NCI-H345 (cell line): ENCODE measurements at places on chromosomes 12 and 14.

GRCh38 chr14:80628547-80628946, 313.0 kb downstream of the CEP128 start:
- no peak for DNase-seq

DNA sequence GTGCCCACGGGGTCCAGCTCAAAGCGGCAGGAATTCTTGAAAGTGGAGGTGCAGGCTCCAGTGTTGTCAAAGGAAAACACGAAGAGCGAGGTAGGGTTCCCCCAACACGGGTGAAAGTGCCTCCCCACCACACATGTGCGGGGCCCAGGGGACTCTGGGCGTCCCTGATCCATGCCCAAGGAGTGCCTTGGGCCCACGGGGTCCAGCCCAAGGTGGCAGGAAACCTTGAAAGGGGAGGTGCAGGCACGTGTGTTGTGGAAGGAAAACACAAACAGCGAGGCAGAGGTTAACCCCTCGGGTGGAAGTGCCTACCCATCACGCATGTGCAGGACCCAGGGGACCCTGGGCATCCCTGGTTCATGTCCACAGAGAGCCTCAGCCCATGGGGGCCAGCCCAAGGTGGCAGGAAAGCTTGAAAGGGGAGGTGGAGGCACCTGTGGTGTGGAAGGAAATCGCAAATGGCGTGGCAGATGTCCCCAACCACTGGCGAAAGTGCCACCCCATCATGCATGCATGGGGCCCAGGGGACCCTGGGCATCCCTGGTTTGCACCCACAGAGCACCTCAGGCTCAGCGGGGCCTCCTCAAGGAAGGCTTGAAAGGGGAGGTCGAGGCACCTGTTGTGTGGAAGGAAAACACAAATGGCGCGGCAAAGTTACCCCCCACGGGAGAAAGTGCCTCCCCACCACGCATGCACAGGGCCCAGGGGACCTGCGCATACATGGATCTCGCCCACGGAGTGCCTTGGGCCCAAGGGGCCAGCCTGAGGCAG, 584.6 kb downstream of the ALG10 start:
- no peak for DNase-seq

- no peak for DNase-seq
Measured at GRCh38 chr14:62956413-62956812, 88.8 kb downstream of the KCNH5 start.

DNA sequence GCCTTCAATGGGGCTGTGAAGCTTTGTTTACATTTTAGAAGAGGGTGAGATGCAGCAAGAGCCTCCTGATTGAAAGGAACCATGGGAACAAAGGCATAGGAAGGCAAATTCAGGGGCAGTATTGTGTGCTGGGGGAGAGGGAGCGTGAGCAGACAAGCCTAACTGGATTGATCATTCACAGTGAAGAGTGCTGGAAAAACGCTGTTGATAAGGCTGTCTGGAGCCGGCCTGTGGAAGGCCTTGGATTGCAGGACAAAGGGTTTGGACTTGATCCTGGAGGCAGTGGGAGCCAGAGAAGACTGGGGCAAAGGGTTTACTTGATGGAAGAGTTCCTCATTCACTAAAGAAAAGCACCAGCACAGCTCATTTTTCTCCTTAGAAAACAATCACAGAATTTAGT, 160.5 kb downstream of the PAH start:
- peak; percentile 90 for DNase-seq

- peak; percentile 73 for DNase-seq
Measured at GRCh38 chr12:85872497-85873091, 1.5 kb upstream of the NTS start.

DNA sequence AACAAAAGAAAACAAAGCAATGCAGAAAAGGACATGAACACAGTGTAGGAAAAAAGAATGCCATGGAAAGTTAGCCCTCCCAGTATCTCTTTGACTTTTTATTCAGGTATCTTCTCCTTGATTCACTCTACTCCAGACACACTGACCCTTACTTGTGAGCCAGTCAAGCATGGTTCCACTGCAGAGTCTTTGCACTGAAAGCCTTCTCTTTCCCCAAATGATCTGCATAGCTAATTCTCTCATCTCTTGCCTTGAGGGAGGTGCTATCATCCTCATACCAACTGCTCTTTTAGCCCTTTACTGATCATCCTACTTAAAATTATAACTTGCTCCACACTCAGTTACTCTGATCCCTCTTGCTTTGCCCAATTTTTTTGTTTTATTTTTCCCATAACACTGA, 101.2 kb upstream of the SLC16A7 start:
- no peak for DNase-seq

GRCh38 chr14:103698380-103699260, 16.6 kb downstream of the XRCC3 start:
- DNase-seq = peak; percentile 11

DNA sequence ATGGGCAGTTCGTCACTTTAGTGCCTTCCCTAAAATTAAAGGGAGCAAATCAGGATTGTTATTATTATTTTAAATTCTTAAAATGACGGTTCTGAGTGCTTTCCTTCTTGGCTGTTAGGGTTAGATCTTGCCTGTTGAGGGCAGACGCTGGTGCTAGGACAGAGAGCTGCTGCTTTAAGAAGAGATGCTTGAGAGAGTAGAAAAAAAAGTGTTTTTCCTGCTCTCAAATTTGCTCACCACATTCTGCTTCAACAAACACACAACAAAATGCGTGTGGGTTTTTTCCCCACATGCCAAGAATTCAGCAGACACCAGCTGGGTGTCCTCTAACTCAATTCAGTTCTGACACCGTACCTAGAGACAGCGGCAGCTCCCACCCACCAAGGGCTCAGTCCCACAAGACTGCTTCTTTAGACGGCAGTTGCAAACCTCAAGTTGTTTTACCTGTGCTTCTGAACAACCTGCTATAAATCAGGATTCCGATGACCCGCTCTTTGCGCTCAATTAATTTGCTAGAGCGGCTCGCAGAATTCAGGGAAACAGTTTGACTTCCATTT, 75.8 kb upstream of the RIN3 start:
- DNase-seq = no peak

GRCh38 chr12:4477129-4477528, 31.5 kb upstream of the FGF6 start:
- DNase-seq = no peak
